ENCODE measurements at places on chromosomes 7 and 10.

DNA sequence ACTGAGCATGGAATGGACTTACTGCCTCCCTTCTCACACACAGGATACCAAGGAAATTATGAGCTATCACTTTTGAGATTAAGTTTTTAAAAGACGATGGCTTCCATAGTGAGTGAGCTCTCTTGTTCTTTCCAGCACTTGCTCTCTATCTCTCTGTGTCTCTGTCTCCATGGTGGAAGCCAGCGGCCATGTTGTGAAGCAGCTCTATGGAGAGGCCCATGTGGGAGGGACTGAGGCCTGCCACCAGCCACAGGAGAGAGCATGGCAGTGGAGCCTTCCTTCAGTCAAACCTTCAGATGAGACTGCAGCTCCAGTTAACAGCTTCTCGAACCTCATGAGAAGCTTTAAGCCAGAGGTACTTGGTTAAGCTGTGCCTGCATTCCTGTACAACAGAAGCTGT is 20.5 kb upstream of the PDIA4 start:
- DNase-seq: no peak

DNA sequence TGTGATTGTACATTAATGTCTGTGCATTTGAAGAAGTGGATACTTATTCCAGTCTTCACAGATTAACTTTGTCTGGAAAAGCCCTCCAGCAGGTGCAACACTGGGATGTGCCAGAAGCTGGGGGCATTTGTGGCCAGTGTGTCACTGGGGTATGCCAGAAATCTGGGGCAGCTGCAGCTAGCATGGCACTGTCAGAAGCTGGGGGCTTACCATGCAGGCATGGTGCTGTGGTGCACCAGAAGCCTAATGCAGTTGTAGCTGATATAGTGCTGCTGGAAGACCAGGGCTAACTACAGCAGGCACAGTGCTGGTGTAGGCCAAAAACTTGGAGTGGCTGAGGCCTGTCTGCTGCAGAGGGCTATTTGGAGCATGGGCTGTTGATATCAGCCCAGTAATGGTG is 270.1 kb downstream of the STK31 start:
- DNase-seq: no peak

GRCh38 chr7:91344911-91345310 is 80.7 kb downstream of the FZD1 start:
- no peak for DNase-seq

DNA sequence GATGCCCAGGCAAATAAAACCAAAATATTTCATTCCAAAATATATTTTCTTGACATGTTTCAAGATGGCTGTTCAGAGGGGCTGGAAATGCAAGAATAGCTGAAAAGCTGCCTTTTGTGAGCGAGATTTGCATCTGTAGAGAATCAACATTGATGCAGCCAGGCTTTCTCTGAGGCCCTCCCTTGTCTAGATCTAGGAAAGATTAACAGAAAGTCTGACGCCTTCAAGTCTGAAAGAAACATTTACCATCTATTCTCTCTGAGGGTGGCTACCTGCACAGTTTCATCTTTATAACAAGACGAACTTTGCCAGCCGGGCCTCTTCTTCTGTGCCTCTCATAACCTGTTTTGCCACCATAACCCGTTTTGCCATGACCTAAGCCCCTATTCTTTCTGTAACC is 170.2 kb downstream of the AKR1D1 start:
- DNase-seq: no peak

- DNase-seq: no peak
Observed at GRCh38 chr10:28569506-28570159, 36.7 kb downstream of the WAC start.

Measured in activated effector memory CD4-positive, alpha-beta T cell treated with anti-CD3 and anti-CD28 coated beads, Interleukin-2, amount 50 U/mL, for 16 hours (primary cell).